Stimulated activated CD8-positive, alpha-beta memory T cell treated with anti-CD3 and anti-CD28 coated beads, Interleukin-15, amount 100 ng/mL, for 24 hours (primary cell): ENCODE measurements at places on chromosomes 7 and 10.

DNA sequence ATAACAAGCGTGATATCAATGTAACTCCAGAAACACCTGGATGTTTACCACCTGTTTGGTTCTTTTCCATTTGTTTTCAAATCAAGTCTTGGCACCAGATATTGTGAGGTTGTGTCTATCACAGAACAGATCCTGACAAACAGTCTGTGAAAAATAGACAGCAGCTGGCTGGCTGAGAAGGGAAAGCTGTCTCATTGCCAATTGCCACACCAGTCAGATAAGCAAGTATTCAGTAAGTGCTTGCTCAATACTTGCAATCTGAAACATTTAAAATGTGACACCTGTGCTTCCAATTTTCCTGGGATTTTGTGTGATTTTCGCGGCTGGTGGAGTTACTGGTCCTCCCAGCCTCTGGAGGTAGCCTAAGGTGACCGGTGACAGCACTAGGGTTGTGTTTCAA lies 147.9 kb upstream of the MYO3A start:
- DNase-seq: no peak

GRCh38 chr10:12350925-12351324 lies 1.6 kb downstream of the CAMK1D start:
- no peak for DNase-seq

GRCh38 chr7:30433082-30433481 lies 45.5 kb downstream of the NOD1 start:
- no peak for DNase-seq

DNA sequence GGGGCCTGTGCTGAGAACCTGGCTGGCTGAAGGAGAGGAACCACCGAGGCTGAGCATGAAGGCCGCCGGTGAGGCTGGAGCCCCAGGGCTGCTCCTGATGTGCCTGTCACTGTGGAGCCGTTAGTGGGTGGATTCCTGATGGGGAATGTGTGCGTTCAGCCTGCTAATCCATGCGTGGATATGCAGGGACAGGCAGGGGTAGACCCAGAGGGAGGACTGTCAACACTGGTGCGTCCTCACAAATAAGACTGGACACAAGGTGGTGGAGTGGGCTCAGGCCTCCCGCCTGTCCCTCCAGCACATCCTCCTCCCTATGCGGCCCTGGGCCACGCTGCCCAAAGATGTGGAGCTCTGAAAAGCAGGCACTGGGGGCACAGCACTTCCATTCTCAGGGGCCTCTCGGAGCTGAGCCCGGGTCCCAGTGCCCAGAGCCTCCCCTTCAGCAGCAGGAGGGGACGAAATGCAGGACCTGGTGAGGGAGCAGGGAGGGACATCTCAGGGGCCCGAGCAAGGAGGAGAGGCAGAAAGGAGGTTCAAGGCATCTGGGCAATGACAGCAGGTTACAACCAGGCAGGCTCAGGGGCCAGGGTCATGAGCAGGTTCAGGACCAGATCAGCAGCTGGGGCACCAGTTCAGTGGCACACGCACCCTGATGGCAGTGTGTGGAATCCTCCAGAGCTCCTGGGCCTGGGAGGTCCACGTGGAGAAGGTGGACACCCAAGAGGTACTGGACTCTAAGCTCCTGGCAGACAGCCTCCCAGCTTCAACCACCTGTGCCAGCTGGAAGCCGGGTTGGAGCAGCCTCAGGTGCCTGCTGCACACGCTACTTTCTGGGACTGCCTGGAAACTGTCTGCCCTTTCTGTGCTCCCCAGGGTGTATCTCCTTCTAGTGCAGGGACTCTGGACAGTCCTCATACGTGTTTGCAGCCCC lies 33.5 kb upstream of the ANTXRL start:
- DNase-seq: no peak

DNA sequence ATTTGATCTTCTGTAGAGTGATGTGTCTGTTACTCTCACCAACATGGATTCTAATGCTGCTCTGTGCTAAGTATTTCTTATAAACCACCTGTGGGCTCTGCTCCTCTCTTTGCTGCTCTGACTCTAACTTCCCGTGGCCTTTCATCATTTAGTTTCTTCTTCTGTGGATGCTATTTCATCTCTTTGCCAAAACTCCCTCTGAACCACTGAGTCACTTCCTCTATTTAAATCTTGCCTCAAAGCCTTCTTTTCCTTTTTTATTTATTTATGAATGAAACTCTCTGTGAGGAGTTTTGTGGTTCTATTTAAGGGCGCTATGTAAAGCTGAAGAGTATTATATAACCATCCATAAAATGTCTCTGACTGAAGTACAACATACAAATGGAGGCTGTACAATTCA lies 538.5 kb downstream of the SUGCT start:
- no peak for DNase-seq

GRCh38 chr7:47946581-47947354 lies 1.5 kb downstream of the PKD1L1 start:
- DNase-seq: no peak

- no peak for DNase-seq
These were observed 535.1 kb upstream of the CELF2 start for GRCh38 chr10:10482613-10483012.

DNA sequence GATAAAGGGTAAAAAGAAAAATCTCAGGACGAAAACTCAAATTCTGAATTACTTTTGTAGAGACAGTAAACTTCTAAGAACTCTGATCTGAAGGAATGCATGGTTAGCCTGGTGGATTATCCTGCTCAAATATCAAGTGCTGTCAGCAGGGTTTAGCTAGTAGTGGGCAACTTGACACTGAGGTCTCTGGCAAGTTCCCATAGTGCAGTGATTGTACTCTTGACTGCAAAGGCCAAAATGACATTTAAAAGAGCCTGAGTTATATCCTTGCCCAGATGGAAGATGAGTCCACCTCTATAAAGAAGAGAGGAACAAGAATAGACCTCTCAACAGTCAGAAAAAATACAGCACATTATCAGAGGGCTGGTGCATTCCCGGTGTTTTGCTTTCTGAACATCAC lies 304.5 kb upstream of the IMMP2L start:
- no peak for DNase-seq

DNA sequence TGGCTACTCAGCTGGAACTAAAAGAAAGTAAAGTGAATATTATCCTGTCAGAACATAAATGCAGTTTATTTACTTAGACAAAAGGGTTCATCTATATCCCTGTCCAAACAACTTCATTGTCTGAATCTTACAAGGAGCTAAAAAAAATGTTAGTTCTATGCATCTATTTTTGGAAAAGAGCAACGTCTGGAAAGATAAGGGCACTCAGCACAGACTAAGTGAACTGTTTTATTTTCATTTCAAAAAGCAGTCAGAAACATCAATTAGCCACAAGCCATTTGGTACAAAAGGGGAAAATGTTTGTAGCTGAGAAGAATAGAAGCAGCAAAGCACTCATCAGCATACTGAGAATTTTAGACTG lies 245.5 kb downstream of the FOXP2 start:
- no peak for DNase-seq

DNA sequence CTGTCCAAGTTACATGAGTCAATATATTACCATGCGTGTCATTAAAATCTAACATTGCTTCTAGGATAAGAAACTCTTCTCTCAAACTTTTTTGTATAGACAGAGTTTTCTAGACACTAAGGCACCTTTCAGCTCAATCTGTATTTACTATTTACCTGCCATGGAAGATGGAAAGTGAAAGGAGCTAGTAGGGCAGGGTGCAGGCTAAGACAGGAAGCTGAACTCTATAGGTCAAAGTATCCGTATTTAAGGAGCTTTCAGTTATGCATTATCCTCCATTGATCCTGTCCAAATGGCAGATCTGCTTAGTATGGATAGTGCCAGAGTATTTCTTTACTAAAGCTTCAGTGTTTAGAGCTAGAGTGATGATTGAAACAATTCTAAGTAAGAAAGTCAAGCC lies 612.8 kb downstream of the IPMK start:
- DNase-seq: no peak

DNA sequence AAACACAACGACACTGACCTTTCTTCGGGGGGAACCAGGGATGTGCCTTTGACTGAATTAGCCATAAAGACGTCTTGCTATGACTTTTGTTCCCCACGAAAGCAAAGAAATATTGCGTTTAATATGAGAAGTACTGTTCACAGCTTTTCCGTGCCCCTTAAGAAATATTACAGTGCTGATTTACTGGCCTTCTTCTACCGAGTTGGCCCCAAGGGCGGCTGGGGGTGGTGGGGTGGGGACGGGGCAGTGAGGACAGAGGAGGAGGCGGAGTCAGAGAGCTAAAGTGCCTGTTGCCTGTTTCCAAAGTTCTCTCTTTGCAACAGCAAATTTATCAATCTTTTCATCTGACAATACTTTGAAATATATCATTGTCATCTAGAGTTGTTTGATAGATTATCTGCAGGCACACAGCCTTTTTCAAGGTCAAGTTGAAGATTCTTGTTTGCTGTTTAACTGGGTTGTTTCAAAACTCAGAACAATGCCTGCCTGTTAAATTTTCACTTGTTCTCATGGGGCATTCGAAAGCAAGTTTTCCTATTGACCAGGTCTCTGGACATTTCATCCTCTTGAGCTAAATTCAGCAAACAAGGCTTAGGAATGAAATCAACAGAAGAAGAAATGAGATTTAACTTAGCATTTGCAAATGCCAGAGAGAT lies 9.0 kb downstream of the PTF1A start:
- no peak for DNase-seq
